ENCODE measurements at places on chromosomes 3 and 15. TPM values are rescaled to one million over a fixed set of nuclear protein-coding genes. Genes with fewer than 3 reads are reported as not detected.

The MYL3 gene
- polyA plus RNA-seq = 2,590 TPM

The ETV5 gene
- polyA plus RNA-seq = 29.3 TPM

The PIGZ gene
- 4.1 TPM for polyA plus RNA-seq

The BCHE gene
- polyA plus RNA-seq = 27.0 TPM

The ITIH1 gene
- 0.20 TPM for polyA plus RNA-seq

The OR5H1 gene
- not detected for polyA plus RNA-seq

The ZPLD1 gene
- polyA plus RNA-seq = not detected

The ST3GAL6 gene
- polyA plus RNA-seq = 41.7 TPM

The RPN1 gene
- 241 TPM for polyA plus RNA-seq

- no peak for DNase-seq
These were observed 3.6 kb downstream of the PRSS50 start for GRCh38 chr3:46713898-46714552.

DNA sequence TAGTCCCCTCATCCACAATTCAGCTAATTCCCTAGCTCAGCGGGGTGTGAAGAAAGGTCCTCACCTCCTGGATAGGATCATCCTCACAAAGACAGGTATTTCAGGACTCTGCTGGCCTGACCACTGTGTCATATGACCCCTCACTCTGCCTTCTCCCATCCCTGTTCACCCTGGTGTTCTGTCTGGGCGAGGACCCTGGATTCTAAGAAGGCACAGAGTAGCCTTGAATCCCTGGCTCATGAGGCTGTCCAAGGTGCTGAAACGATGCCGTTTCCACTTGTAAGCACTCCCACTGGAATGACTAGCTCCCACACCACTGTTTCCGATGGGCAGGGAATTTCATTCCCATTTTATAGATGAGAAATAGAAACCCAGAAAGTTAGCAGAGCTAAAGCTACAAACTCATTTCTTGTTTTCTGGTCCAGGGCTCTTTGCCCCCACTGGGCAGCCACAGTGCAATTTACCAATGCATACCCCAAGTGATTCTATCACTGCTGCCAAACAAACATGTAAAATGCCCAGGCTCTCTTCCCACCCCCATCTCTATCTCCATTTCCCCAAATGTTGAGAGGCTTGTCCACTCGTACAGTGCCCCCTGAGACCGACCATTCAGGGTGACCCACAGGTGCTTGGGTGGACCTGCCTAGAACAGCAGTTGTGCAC lies 83.2 kb downstream of the RAB11A start:
- peak; percentile 81 for DNase-seq

GRCh38 chr15:96320703-96321638 lies 9.5 kb upstream of the NR2F2 start:
- peak; percentile 21 for DNase-seq

- no peak for DNase-seq
These were observed 1.4 kb downstream of the MAPKBP1 start for GRCh38 chr15:41775651-41776050.

GRCh38 chr3:169259661-169260060 lies 403.9 kb downstream of the MECOM start:
- DNase-seq = no peak

- peak; percentile 11 for DNase-seq
These were observed 186.8 kb downstream of the THSD4 start for GRCh38 chr15:71301958-71302621.

DNA sequence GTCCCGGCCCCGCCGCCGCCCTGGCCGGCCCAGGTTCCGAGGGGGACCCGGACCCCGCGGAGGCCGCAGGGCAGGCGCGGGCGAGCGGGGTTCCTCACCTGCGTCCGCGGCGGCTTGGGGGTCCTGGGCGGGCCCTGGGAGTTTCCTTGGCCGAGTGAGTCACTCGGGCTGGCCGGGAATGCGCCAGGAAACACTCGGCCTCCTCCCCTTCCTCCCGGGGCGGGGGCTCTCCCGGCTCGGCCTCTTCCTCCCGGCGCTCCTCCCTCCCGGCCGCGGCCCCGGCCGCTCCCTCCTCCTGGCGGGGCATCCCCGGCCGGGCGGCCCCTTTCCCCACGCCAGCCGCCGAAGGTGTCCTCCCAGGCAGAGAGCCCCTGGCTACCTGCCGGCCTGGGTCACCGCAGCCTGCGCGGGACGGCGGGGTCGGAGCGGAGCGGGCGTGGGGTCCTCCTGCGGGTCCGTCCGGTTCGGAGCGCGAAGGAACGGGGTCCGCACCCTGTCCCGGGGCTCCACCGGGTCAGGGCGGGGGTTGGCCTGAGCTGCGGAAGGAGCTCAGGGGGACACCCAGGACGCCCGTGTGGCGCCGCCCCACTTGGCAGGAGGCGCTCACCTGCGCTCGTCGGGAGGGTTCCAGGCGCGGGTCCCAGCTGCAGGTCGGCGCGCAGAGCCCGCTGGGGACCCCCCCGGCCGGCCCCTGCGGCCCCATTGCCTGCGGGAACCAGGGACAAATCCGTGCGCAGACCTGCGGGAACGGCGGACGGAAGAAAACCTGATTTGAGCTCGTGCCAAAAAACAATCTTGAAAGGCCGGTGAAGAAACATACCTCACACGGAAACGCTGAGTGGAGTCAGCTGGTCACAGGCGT lies at the start of gene CYFIP1:
TSS of gene CYFIP1 (minus strand) at position 180 of the 862 bp plus-strand sequence. CDS start 33,083 bp downstream, outside the sequence.
- DNase-seq = peak; percentile 87

DNA sequence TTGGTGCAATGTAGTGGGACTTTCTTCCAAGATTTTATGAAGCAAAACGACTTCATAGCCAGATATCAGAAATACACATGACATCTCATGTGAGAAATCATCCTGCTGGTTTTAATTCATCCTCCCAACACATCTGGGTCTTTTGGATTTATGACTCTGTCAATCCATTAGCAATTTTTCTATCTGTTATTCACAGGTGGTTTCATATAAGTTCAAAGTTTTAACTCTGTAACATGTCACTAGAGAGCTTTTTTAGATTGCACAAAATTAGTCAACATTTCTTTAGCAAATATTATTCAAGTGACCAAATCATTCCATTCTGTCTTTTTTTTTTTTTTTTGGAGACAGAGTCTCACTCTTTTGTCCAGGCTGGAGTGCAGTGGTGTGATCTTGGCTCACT lies 30.4 kb downstream of the SQOR start:
- DNase-seq = no peak

- DNase-seq = no peak
These were observed 94.5 kb downstream of the FBN1 start for GRCh38 chr15:48550822-48551525.

GRCh38 chr15:75631935-75632334 lies 6.4 kb upstream of the SNUPN start:
- DNase-seq = no peak

GRCh38 chr15:74212494-74212893 lies 9.9 kb upstream of the STRA6 start:
- no peak for DNase-seq

GRCh38 chr3:197328198-197328597 lies 29.8 kb upstream of the DLG1 start:
- DNase-seq = no peak

DNA sequence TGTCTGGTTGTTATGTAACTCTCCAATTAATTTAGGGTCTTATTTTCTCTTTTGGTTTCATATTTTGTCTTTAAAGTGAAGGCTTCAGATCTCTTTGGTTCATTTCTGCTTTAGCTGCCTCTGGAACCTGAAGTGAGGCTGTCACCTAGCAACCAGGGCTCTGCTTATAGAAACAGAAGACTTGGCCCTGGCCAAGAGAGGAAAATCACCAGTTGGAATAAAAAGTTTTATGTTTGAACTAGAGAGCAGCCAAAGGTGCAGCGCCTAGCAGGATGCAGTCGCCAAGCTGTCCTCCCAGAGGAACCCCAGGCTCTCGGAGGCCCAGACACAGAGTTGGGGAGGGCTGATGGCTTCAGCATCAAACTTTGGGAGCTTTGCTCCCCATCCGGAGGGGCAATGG lies 41.1 kb downstream of the LYZL4 start:
- DNase-seq = peak; percentile 51

- peak; percentile 13 for DNase-seq
These were observed 15.2 kb upstream of the IQCF6 start for GRCh38 chr3:51794206-51794605.

- DNase-seq = no peak
These were observed 16.6 kb downstream of the ANKRD28 start for GRCh38 chr3:15781131-15781530.

- DNase-seq = peak; percentile 58
These were observed 186.5 kb downstream of the FOXP1 start for GRCh38 chr3:71397046-71397445.

DNA sequence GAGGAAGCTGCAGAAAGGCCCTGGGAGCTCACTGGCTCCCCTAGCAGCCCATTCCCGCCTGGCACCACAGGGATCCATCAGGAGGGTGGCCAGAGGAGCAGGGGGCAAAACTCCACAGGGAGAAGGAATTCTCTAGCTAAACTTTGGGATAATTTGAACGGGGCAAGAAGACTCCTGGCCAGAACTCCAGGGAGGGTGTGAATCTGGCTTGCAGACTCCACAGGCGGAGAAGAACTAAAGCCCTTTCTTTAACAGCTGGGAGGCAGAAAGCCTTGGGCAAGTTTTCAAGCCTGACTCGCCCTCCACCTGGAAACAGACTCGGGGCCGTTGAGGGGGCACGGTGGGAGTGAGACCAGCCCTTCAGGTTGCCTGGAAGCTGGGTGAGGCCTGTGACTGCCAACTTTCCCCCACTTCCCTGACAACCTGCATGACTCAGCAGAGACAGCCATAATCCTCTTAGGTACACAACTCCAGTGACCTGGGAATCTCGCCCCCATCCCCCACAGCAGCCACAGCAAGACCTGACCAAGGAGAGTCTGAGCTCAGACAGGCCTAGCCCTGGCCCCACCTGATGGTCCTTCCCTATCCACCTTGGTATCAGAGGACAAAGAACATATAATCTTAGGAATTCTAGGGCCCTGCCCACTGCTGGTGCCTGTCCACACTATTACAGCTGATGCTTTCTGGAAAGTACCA lies 28.6 kb downstream of the SLC27A2 start:
- no peak for DNase-seq

GRCh38 chr3:197339841-197340520 lies 41.6 kb upstream of the DLG1 start:
- no peak for DNase-seq

- DNase-seq = no peak
These were observed 59.7 kb upstream of the BDH1 start for GRCh38 chr3:197615430-197615829.

- DNase-seq = no peak
These were observed 148.8 kb upstream of the TRIM42 start for GRCh38 chr3:140529096-140529495.

- no peak for DNase-seq
These were observed 171.7 kb downstream of the RORA start for GRCh38 chr15:61057376-61057775.

GRCh38 chr3:174337227-174337626 lies 521.9 kb upstream of the NAALADL2 start:
- no peak for DNase-seq

DNA sequence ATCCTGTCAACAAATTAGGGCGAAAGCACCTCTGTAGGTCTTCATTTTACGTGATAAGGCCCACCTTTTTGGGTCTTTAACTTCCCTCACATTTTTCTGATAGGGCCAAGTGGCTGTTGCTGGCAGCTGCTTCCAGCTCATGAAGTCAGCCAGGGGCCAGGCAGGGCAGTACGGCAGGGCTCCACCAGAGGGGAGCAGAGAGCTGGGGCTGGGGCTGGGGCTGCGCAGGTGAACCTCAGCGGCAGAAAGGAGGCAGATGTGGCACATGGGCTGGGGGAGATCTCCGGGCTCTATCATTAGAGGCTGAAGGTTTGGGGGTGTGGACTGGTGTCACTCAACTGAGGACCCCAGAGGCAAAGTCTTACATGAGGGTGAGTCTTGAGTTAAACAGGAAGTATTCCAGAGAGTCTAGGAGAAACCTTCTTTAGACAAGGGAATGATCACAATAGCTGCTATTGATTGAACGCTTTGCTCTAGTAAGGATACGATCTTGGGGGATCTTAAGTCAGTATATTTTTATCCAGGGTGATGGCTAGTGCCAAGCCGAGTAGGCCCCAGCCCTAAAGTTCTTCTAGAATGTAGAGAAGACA lies 62.8 kb upstream of the MEX3B start:
- peak; percentile 63 for DNase-seq

DNA sequence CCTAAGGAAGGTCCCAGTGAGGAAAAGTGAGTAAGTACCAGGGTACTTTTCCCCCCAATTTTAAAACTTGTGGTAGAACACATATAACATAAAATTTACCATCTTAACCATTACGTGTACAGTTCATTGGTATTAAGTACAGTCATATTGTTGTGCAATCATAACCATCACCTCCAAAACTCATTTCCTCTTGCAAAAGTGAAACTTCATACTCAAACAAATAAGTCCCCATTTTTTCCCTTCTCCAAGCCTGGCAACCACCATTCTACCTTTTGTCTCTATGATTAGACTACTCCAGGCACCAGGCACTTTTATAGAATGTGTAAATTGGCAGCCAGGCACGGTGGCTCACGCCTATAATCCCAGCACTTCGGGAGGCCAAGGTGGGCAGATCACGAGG lies 12.2 kb downstream of the PRC1 start:
- peak; percentile 62 for DNase-seq

GRCh38 chr15:26870346-26870745 lies 3.5 kb downstream of the GABRA5 start:
- no peak for DNase-seq

- DNase-seq = no peak
These were observed 288.5 kb upstream of the UMPS start for GRCh38 chr3:124441766-124442165.

DNA sequence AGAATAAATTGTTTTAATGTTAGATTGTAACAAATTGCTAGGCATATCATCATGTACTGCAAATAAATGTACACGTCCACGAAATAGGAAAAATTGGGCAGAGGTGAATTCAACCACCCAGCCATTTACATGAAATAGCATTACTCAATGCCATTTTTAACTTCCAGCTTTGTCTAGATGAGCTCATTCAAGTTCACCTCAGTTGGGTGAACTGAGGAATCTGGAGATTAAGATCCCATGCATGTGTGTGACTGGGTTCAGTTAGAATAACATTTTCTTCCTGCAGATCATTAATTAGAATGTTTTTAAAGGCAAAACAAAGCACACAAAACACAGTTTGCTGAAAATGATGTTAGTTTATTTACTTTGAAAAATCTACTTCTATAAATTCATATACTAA lies 767.8 kb upstream of the GOLIM4 start:
- no peak for DNase-seq

DNA sequence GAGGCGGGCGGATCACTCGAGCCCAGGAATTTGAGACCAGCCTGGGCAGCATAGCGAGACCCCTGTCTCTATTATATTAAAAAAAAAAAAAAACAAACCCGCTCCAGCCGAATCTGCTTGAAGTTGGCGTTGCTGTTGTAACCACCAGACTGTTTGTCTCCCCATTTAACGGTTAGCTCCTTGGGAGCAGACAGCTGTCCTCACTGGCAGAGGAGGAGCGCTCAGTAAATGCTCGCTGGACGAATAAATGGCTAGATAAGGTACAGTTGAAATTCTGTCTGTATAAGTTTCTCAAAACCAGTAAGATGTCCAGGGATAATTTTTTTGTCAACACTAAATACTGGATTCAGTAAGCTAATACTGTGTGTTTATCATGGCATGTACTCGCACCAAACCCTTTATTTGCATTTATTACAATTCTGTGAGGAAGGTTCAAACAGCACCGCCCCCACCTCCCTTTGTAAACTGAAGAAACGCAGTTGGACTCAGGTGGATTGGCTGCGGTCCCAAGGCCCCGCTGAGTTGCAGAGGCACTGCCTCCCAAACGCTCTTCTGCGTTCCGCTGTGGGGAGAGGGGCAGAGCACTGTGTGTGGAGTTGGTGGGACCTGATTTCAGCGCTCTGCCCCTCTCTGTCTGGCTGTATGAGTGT lies 1.1 kb downstream of the RCCD1 start:
- no peak for DNase-seq

All from cardiac muscle cell (in vitro differentiated cells and primary cell).